Stimulated activated CD4-positive, alpha-beta T cell treated with anti-CD3 and anti-CD28 coated beads, Interleukin-1b, Interleukin-23, amount 100 ng/mL, for 48 hours (primary cell): ENCODE measurements at places on chromosomes 3 and 15.
A peak's percentile ranks its signal among the peaks of the same experiment; 100 is the strongest.

DNA sequence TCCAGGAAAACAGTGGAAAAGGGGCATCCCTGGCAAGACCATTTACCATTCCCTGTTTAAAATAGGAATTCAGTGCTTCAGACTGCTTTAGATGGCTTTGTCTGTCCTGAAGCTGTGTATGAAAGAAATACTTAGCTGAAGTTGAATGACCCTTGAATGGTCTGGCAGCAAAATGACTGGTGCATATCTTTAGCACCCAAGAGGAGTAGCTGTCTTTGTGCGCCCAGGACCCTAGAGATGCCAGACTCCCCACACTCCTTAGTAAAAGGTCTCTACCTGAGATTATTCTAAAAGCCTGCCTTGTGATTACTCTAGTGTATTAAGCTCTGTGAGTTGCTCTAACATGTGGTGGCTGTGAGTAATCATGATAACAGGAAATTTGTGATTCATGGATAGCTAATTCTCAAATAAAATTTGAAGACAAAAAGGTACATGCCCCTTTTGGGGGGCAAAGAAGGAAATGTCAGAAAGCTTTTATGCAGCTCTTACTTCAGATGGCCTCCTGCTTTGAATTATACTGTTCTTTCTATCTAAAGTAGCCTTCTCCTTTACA is 3.2 kb downstream of the MAPKBP1 start:
- no peak for DNase-seq

DNA sequence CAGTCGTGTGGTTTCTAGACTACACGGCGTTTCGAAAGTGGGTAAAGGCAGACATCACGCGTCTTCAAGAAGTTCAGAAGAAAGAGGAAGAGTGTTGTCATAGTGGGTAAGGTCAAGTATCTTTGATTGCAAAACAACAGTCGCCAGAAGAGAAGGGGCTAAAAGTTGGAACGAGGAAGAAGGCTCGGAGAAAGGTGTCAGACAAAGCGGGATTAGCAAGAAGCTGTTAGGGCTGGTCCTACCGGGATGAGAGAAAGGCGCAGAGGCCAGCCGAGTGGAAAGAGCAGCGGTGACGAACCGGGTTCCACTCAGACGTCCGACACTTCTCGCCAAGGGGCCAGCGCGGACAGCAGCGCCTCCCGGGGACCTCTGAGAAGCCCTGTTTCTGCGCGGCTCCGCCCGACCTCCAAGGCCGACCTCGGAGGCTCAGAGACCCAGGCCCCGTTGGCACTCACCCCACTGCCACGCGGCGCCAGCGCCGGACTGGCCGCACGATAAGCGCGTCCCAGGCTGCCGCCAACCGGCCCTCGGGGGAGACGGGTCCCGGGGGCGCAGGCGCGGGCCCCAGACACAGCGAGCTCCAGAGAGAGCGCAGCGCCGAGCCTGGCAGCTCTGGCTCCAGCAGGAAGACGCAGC is 436 bp downstream of the ADPGK start:
- DNase-seq, result peak; percentile 49

GRCh38 chr15:33807665-33808064 is 160.6 kb upstream of the CHRM5 start:
- no peak for DNase-seq

DNA sequence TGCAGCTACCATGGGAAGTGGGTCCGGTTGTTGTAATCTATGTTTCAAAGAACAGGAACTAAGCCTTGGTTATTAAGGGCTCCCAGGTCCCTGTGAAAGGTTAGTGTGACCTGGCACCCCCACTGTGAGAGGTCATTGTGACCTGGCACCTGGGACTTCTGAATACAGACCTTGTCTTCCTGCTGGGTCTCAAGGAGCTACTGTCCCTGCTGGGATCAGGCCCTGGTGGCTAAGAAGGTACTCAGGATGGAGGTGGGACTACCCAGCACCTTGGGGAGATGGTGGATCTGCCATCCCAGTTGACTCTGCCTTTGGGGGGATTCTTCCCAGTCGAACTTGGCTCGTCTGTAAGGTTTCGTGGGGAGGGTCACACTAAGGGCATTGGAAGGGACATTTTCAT is 10.3 kb upstream of the SLCO2A1 start:
- DNase-seq, result no peak

DNA sequence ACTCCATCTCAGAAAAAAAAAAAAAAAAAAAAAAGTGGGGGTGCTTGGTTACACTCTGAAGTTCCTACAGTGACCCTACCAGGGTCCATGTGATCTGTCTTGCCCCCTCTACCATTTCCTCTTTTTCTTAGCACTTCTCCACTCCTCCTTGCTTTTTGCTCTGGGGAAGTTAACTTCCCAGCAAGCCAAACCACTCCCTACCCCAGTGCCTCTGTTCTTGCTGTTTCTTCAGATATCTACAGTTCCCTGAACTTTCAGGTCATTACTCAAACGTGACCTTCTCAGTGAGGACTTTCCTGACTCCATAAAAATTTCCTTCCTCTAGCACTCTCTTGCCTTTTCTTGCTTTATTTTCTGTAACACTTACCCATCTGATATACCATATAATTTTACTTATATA is 61.1 kb upstream of the GCNT3 start:
- DNase-seq, result no peak

DNA sequence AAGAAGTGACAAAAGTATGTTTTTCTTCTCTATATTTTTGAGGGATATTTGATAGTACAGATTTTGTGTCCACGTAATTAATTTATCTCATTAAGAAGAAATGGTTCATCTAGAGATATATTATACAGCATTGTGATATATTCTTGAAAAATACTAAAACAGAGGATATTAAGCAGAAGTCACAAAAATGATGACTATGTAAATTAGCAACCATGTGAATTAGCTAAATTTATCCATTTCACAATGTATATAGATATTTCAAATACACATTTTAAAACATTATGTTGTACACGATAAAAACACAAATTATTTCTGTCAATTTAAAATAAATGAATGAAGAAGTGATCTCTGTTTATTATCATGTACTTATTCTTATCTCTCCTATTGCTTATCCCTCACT is 989.5 kb downstream of the TUSC7 start:
- no peak for DNase-seq

- DNase-seq, result no peak
Measured at GRCh38 chr3:154338570-154338969, 14.3 kb upstream of the DHX36 start.

DNA sequence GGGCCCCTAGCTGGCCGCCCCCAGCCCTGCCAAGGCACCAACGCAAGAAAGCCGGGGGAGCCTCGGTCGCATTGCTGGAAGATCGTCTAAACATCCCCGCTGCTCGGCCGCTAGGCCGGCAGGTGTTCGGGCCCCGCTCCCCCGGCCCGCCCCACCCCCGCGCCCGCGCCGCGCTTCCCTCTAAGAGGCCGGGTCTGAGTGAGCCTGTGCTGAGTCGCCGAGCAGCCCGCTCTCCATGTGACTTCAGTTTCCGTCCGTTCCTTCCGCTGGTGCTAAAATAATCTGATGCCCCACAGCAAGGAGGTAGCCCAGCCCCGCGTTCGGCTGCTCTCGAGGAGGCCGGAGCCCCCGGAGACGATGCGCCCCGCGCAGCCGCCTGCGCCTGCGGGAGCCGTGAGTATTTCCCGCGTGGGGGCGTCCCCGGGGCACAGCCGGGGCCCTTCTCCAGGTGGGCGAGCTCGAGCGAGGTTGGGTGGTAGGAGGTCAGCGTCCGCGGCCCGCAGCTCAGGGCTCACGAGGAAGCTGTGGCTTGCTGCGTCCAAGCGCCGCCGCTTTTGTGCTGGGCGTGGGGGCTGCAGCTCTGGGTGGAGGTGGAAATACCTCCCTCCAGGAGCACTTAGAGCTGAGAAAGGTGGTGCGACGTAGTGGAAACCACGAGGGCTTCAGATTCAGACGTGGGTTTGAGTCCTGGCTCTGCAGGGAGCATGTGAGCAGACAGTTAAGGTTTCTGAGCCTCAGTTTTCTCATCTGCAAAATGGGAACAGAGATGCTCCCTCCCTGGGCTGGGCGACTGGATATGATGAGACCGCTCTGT is at the start of gene NRROS:
TSS of gene NRROS (plus strand) at position 212 of the 814 bp plus-strand sequence. CDS start 14,846 bp downstream, outside the sequence.
- peak; percentile 73 for DNase-seq

DNA sequence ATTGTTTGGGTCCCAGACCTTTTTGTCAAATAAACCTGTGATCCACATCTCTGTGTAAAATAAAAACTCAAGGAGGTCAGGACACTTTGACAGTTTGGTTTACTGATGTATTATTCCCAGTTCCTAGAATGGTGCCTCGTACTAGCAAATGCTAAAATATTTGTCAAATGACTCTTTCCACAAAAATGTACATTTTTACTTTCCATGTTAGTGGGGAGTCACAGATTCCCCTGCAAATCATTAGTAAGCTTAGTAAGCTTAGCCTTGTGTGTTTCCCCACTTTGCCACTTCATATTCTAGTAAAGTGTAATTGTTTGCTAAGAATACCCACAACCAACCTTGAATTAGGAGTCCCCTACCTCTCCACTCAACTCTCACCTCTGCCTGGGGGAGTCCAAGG is 2.4 kb upstream of the MAGI1 start:
- no peak for DNase-seq

DNA sequence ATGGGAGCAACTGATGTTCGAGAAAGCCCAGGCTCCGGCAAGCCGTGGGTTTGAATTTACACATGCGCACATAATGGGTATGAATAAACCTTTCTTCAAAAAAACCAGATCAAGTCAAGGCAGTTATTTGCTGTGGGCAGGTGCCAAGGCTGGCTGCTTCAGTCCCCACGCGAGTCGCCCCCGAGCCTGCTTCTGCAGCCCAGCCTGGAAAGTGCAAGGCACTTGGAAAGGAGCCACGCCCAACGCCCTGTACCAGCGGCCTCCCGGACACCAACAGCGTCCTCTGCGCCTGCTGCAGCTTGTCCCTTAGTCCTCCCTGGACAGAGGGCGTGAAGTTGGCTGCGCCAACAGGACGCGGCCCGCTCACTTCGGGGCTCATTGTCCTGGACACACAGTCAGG is 68.9 kb downstream of the KLF15 start:
- DNase-seq, result no peak

DNA sequence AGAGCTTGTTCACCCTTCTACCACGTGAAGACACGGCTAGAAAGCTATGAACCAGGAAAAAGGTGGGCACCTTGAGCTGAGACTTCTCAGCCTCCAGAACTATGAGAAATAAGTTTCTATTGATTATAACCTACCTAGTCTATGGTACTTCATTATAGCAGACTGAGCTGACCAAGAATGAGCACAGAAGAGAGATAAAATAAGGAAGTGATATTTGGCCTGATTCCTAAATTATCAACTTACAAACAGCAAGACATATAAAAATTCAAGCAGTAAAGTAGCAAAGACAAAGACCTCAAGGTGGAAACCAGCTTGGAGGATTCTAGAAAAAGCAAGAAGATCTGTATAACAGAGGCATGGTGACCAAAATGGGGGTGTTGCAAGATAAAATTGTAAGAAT is 63.9 kb upstream of the OSTN start:
- DNase-seq, result no peak

GRCh38 chr3:53144446-53144845 is 14.2 kb upstream of the RFT1 start:
- DNase-seq, result no peak

DNA sequence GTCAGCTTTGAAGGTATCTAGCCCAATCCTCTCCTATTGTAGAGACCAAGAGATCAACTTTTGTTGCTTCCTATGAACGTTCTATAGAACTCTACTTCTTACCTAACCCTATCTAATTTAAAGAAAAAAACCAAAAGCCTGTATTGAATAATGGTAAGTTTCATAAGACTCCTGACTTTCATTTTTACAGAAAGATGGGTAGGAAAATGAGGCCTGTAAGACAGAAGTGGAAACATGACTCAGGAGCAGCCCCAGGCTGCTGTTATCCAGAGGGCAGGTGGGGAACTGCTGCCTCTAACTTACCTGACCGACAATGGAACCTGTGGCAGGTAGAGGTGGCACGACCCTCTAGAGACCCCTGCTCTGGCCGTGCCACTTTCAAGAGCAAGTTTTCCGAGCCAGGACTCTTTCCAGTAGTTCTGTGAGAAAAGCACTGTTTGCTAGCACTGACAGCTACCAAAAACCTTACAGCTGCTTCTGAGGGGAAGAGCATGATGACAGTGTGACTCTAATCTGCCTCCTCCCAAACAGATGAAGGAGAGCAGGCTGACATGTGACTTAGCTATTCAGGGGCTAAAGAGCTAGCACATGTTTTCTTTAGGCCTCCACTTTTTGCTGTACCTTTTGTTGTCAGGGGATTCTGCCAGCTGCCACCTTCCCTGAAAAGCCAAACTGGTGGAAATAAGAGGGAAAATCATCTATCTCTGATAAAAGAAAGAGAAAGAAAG is 17.5 kb downstream of the POPDC2 start:
- peak; percentile 12 for DNase-seq

- DNase-seq, result no peak
Measured at GRCh38 chr3:161946443-161946960, 449.9 kb downstream of the OTOL1 start.

DNA sequence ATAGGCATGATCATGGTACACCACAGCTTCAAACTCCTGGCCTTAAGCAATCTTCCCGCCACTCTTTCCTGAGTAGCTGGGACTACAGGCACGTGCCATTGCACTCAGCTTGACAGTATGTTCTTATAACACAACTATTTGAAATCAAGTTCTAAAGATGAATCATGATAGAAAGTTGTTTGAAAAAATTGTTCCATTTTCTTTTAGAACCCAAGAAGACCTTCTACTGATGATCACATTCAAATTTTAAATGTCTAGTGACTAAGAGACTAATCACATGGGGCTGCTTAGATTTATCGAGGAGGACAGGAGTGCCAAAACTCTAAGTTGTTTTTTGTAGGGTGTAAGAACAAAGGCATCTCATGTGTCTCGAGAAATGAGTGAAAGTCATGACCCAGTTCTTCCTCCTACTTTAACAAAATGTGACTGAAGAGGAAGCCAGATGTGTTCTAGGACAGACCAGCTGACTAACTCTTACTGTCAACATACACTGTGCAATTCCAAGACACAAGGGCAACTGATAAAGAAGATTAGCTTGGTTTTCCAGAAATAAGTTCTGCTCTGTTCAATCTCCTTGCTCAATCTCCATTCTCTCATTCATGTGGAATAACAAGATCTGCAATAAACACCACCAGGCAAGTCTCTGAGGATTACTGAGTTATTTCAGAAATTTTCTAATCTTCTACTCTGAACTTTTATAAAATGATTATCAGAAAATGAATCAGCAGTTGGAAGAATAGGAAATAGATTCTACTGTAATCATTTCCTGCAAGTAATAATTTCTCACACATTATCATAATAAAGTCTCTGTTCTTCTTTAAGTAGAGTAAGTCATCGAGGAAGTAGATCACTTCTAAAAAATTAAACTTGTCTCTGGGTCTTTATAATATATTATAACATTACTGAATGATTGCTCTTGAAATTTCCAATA is 122.6 kb upstream of the CCNL1 start:
- no peak for DNase-seq

GRCh38 chr3:58647381-58648141 is 19.0 kb downstream of the FAM3D start:
- DNase-seq, result no peak
